ENCODE measurements at places on chromosomes 5 and 9. TPM values are rescaled to one million over a fixed set of nuclear protein-coding genes. Genes with fewer than 3 reads are reported as not detected.

CDKN2B-AS1 gene
- total RNA-seq: 0.41 TPM

SMIM33 gene
- total RNA-seq: not detected

DAPK1 gene
- 2.1 TPM for total RNA-seq

TAS2R1 gene
- not detected for total RNA-seq

KLF9 gene
- total RNA-seq: 19.0 TPM

MARCHF6 gene
- 95.6 TPM for total RNA-seq

SLC6A7 gene
- total RNA-seq: not detected

PCDHGA4 gene
- not detected for total RNA-seq

RFK gene
- total RNA-seq: 9.3 TPM

PCDHB4 gene
- total RNA-seq: not detected

PHYKPL gene
- 62.1 TPM for total RNA-seq

APBA1 gene
- total RNA-seq: not detected

FAM151B gene
- 0.25 TPM for total RNA-seq

OBP2B gene
- not detected for total RNA-seq

C1QTNF3 gene
- total RNA-seq: 1.4 TPM

FAXDC2 gene
- total RNA-seq: not detected

ENHO gene
- total RNA-seq: not detected

GRM6 gene
- total RNA-seq: not detected

All from activated CD8-positive, alpha-beta T cell treated with anti-CD3 and anti-CD28 coated beads for 36 hours (primary cell).